T-cell (primary cell): ENCODE measurements at places on chromosomes 16 and 17. TPM values are rescaled to one million over a fixed set of nuclear protein-coding genes. Genes with fewer than 3 reads are reported as not detected.

ALOX15B gene
- total RNA-seq: not detected

TBC1D3H gene
- not detected for total RNA-seq

GRCh38 chr17:28684963-28685362 lies 23.0 kb downstream of the SUPT6H start:
- DNase-seq: no peak

DNA sequence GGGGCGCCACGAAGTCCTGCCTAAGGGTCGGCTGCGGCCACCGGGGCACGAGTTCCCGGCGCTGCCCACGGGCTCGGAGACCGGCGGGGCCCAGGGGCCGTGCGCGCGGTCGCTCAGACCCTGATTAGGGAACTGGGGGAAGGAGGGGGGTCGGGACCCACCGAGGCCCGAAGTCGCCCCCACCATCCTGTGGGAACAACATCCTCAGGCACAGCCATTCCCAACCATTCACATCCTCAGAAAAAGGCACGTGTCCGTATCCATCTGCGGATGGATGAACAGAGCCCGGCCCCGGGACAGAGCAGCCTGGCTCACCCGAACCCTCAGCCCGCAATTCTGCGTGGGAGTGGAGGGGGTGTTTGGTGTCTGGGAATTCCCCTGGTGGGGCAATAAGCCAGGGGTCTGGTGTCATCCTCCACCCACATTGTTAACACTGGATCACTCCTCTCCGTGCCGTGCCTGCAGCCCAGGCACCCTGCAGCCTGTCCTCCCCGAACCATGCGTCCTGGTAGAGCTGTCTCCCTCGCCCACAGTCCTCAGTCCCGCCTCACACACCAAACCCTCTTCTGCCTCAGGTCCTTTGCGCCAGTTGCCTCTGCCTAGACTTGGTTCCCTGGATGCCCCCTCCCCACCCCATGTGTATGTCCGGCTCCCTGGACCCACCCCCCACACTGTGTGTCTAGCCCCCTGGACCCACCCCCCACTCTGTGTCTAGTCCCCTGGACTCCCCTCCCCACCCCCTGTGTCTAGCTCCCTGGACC lies 789 bp upstream of the CCDC57 start:
- peak; percentile 61 for DNase-seq

GRCh38 chr17:48054238-48055185 lies 6.4 kb downstream of the NFE2L1 start:
- DNase-seq: no peak

GRCh38 chr16:67552476-67552875 lies 9.8 kb upstream of the CTCF start:
- DNase-seq: no peak
